Urinary bladder (tissue), 4 donors: ENCODE measurements at places on chromosomes 6 and 20.

DNA sequence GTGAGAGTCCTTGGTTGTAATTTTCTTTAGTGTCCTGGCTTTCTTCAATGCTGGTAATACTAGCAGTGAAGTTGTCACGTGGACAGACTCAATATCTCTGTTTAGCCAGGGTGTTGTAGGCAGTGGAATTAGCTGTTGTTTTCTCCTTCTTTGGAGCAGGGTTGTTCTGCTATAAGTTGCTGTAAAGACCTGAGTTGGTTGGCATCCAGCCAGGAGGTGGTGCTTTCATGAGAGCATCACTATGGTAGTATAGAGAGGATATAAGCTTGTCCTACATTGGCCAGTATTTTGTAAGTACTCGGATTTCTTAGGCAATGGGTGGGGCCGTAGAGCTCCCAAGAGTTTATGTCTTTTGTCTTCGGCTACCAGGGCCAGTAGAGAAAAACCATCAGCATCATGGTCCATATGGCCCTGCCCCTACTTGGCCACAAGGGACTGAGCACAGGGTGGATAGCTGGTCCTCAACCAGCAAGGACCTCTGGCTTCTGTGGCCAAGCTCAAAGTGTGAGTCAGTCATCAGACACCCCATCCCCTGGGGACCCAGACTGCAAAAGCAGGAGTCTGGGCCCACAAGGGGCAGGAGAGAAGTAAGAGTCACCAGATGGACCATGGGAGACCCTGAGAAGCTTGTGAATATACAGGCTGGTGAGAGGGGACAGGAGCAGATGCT, 127.9 kb upstream of the NXT1 start:
- DNase-seq: no peak

- no peak for DNase-seq
Observed at GRCh38 chr6:106214531-106214930, 111.0 kb downstream of the ATG5 start.

DNA sequence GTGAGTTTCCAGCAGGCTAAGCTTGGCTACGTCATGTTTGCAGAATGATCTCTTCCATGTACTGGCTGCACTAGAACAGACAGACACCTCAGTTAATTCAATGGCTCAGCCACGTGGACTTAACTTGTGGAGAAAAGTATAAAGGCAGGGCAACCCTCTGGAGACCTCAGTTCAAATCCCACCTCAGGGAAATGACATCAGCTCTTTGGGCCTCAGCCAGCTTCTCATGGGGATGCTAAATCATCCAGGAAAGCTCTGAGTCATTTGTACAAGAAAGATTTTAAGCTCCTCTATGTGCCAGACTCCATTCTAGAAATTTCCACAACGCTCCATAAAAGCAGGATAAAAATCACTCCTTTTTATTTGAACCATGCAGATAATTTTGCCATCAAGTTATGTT, 128.5 kb upstream of the SALL4 start:
- no peak for DNase-seq

DNA sequence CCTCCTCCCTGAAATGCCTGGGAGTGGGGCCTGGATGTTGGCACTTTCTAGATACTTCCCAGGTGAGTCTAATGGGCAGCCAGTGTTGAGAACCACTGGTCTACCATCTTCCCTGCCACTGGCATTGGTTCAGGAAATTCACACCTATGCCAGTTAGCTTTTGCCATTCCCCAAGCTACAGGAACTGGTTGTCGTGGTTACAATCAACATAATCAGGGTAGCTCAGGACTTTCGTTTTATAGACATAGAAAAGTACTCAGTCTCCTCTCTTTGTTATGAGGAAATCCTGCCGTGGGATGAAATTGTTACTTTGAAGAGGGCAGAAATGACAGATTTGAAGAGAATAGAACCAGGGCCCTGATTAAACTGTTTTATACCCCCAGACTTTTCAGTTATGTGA, 127.9 kb upstream of the FOXO3 start:
- peak; percentile 15 for DNase-seq

GRCh38 chr6:40894962-40895799, 143.8 kb downstream of the UNC5CL start:
- no peak for DNase-seq

GRCh38 chr6:25004357-25004756, 68.6 kb upstream of the RIPOR2 start:
- DNase-seq: no peak

DNA sequence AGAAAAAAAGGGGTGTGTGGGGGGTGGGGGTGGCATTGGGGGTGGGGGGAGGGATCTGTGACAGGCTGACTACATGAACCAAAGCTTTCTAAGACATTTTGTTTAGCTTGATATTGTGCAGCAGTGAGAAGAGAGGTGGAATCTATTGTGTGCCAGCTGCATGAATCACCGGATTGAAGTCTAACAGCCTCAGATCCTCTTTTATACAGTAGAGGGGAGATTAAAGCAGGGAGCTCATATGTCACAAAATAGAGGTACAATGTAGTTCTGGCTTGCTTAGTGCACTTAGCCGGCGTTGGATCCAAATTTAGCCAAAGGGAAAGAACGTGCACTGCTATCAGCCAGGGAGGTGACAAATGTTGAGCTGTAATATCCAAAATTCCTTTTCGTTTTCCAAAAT, 404.2 kb upstream of the CITED2 start:
- DNase-seq: no peak

DNA sequence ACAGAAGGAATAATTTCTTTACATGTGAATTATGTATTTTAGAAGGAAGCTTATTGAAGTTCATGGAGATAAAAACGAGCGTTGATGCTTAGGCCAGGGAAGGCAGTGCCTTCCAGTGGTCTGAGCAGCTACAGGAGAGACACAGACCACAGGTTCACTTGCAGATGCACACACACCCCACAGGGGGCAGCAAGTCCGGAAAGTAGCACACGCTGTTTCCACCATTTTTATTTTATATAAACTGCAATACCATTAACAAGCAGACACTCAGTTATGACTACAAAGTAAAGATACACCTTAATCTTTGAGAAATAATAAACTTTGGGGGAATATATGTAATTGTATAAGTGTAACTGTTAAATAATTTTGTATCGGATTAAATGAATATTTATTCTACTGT, 13.5 kb upstream of the DACT2 start:
- no peak for DNase-seq

DNA sequence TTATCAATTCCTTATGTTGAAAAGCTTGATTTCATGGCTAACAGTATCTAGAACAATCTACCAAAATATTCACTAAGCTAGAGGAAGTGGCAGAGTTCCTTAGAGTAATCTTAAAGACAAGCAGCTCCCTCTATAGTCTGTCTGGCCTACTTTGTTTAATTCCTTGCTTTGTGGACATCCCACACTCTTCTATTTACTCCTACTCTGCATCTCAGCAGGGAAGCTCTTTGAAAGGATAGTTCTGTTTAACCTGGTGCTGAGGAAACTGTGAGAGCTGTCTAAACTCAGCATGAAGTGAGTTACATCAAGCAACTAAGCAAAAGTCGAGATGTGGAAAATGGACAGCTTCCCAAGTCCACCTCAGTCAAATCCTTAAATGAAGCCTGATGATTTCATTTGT, 4.3 kb downstream of the REV3L start:
- DNase-seq: no peak

GRCh38 chr20:57559289-57559634, 1.6 kb upstream of the PCK1 start:
- DNase-seq: no peak

DNA sequence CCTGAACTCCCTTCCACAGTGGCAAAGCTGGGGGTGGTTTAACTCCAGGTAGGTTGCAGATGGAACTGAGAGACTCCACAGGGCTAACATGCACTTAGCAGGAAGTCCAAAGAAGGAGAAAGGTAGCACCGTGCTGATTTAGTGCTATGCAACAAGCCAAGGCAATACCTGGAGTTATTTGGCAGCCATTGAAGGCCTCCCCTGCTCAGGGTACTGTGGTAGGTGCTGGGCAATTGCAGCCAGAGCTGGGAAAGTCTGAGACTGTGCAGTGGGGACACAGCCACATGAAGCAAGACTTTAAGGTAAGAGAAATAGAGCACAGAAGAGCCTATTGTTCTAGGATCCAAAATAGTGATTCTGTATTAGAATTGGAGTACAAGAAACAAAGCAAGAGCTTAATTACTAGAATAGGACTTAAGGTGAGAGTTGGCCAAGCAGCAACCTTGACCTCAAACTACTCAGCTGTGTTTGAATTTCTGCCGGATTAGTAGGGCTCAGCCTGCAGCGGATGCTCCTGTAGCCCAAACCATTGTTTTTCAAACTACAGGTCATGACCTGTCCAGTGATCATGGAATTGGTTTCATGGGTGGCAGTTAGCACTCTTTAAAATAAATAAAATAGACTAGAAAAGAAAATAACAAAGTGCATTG, 80.8 kb upstream of the STMND1 start:
- no peak for DNase-seq

GRCh38 chr6:111662794-111663593, 57.3 kb upstream of the TRAF3IP2 start:
- no peak for DNase-seq

DNA sequence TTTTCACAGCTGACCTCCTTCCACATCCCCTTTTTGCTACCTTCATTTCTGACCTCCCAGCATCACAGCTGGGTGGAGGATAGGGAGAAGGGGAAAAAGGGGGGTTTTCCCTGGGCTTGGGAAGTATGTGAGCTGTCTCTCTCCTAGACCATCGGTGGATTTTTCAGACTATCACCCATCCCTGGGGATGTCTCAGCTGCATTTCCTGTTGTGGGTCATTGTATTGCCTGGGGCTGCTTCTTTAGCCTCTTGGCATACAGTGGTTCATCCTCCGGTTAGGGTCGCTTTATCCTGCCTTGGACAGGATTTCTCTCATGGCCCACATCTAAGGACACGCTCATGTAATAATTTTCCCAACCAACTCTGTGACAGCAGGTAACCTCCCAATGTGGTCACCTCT, 142.5 kb upstream of the ARG1 start:
- no peak for DNase-seq
